Erythroblast (primary cell): ENCODE measurements at places on chromosomes 4 and X.

GRCh38 chr4:73438582-73439215, 2.7 kb downstream of the AFP start:
- DNase-seq, result no peak

GRCh38 chr4:105666693-105667092, 41.8 kb downstream of the INTS12 start:
- DNase-seq, result no peak

DNA sequence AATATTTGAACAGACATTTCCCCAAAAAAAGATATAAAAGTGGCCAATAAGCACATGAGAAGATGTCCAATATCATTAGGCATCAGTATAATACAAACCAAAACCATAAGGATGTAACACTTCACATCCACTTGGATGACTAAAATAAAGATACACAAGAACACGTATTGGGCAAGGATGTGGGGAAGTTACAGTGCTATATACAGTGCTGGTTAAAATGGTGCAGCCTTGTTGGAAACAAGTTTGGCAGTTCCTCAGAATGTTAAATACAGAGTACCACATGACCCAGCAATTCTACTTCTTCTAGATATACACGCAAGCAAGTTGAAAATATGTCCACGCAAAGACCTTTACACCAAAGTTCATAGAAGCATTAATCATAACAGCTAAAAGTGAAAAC, 58.9 kb downstream of the HAUS3 start:
- DNase-seq, result no peak

DNA sequence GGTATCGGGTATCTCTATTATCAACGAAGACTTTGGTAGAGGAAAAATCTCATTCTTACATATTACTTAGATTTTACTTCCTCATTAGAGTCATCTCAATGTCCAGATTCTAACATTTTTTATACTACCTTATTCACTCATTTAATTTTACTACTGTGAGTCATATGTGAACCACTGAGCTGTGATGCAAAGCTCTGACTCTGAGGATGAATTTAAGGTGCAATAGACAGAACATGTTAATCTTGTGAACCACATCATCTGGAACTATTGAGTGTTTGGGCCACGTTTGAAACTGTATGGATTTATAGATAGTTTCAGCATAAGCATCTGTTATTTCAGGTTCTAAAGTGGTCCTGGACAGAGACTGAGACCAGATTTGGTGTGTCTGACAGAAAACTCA, 78.4 kb downstream of the PWWP3B start:
- no peak for DNase-seq

DNA sequence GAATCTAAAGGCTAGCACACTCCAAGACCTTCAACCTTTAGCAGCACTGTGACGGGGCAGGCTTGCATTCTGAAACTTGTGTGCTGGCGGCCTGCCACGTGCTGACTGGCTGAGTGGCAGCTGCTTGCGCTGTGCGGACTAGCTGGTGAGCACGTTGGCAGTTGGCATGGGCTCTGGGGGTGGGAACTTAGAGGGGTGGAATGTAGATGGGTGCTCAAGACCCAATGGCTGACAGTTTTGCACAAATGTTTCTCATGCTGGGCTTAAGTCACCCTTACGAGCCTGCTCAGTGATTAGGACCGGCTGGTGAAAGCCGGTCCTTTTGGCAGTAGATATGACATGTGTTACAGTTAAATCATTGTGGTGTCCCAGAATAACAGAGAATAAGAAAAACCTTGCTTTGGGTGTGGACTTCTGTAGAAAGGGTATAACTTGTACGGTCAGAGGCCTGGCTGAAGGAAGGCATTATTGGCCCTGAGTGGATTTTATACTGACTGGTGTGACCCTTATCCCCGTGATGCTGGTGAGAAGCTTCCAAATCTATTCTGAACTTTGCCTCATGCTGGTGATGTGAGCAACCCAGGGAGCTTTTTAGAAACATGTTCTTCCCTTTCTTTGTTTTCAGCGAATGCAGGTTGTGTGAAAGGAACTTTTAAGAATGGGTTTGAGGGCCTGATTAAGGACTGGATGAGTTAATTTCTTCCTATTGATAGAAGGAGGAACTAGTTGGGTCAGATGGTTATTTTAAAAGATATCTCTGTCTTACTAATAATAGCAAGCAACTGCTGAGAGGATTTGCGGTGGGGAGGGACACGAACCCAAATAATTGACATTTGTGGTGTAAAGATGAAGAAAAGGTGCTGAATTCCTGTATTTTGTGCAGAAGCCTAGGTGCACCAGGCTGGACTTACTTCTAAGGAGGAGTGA, 107.4 kb upstream of the SLC4A4 start:
- DNase-seq, result no peak

- no peak for DNase-seq
Measured at GRCh38 chr4:17557880-17558279, 19.1 kb upstream of the LAP3 start.

GRCh38 chrX:133610056-133610455, 194.8 kb upstream of the GPC4 start:
- no peak for DNase-seq

- DNase-seq, result peak; percentile 15
Measured at GRCh38 chr4:141153751-141154510, 20.7 kb upstream of the RNF150 start.

GRCh38 chr4:168082379-168082778, 10.0 kb upstream of the ANXA10 start:
- DNase-seq, result no peak

- no peak for DNase-seq
Measured at GRCh38 chr4:166886718-166887117, 347.6 kb downstream of the SPOCK3 start.

DNA sequence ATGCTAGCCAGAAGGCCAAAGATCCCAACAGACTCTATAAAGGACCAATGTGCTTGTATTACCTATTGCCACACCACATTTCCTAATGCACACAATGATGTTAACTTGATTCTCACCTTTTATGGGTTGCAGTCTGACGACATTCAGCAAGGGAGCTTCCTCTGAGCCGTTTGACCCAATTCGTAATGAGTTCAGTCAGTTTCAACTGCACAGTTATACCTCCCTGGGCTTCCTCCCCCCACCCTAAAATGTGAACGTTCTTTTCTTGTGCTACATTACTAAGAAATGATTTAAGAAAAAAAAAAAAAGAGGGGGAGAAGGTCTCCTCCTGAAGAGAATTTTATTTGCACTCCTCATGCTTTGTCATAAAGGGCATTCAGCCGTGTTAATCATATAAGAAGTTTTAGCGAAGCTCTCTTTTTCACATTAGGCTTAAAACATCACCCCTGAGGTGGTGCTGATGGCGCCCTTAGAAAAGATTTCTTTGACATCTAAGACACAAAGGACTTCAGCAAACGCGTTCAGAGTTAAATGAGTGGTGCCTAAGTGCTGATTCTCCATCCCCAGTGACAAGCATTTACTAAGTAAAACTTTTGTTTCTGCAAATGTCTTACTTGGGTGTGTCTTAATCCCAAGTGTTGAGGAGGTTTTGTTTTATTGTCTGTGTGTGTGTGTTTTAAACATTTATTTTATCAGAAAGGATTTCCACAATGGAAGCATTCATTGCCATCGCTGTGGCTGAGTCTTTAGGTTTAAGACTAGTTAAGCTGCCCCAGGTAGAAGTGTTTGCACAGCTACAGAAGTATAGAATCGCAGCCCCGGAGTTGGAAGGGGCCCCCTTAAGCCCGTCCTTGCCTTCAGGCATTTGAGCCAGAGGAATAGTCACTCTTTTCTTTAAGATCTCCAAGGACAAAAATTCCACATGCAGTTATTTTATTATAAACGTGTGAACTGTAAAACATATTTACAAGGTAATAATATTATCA, 15.2 kb upstream of the GPC3 start:
- no peak for DNase-seq

DNA sequence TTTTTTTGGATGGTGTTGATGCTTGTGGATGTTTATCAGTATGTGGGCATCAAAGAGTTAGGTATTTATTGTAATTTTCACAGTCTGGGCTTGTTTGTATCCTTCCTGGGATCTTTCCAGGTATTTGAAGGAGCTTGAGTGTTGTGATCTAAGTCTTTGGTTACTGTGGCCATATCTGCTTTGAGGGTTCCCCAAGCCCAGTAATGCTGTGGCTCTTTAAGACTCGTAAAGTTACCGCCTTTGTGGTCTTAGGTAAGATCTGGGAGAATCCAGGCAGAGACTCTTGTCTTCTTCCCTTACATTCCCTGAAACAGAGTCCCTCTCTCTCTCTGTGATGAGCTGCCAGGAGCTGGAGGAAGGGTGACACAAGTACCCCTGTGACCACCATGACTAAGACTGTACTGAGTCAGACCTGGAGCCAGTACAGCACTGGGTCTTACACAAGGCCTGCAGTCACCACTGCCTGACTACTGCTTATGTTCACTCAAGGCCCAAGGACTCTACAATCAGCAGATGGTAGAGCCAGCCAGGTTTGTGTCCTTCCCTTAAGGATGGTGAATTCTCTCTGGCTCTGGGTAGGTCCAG, 62.2 kb downstream of the FMR1NB start:
- DNase-seq, result no peak

GRCh38 chr4:4880492-4880891, 21.0 kb downstream of the MSX1 start:
- DNase-seq, result no peak

- DNase-seq, result peak; percentile 17
Measured at GRCh38 chr4:81807386-81807785, 335.7 kb upstream of the RASGEF1B start.

- no peak for DNase-seq
Measured at GRCh38 chr4:26874110-26874509, 13.5 kb downstream of the STIM2 start.
